NCI-H1436 treated with DMSO at 0.1 percent for 48 hours (cell line): ENCODE measurements at places on chromosomes 16 and 17.
A peak's percentile ranks its signal among the peaks of the same experiment; 100 is the strongest.

GRCh38 chr17:60108712-60109111 lies 30.0 kb upstream of the HEATR6 start:
- DNase-seq, result no peak

GRCh38 chr17:31404028-31404949 lies 12.8 kb downstream of the RAB11FIP4 start:
- no peak for DNase-seq

DNA sequence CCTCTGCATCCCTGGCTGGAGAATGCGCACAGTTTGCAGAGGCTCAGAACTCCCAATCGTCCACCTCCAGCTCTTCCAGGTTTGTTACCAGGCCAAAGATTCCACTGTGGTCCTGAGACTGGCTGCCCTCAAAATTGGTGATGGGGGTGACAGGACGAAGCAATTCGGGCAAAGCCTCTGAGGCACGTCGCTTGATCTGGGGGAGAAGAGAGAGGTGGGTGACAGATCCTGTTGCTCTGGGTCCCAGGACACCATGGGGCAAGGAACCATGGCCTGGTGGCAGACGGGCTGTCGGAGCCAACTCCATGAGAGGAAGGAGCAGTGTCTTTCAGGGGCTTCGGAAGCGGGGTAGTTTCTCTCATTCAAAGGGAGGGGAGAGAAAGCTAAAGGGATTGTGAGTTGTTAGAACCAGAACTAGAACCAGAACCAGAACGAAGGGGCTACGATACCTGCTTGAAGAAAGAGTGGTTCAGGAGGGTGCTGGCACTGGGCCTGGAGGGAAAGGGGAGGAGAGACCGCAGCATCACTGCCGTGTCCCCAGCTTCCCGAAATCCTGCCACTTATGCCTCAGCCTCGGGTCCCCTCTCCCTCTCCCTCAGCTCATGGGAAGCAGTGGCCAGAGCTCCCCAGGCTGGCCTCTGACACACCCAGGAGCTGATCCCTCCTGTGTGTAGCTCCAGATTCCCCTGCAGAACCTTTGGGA lies 3.8 kb upstream of the LIMD2 start:
- no peak for DNase-seq

DNA sequence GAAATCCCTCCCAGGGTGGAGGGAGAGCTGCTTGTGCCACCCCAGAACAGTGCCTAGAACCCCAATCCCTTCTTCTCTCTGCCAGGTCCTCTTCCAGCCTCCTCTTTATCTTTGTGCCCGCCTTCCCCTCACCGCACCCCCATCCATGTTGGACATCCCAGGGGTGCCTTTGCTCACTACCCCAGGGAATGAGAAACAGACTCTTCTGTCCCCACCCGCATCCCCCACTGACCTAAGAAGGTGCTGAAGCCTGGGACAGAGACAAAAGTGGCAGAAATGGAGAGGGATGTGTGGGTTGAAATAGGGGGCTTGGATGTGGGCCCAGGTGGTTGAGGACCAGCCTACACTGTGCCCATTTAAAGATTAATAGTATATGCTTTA lies 17.0 kb downstream of the ALOX15B start:
- no peak for DNase-seq

DNA sequence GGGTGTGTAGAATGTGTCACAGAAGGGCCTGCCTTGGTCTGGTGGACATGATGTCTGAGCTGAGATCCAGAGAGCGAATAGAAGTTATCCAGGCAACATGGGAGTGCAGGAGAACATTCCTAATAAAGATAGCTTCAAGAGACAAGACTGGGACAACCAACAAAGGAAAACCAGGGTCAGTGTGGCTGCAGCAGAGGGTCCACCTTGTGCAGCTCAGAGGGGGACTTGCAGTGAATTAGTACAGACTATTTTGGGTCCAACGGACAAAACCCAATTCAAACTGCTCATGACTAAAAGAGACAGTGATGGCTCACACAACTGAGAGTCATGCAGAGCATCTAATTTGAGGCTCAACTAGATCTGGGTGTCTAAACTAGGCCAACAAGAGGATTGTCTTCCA lies 192.1 kb downstream of the CBLN1 start:
- no peak for DNase-seq

GRCh38 chr17:39246274-39246673 lies 20.5 kb upstream of the STAC2 start:
- no peak for DNase-seq

DNA sequence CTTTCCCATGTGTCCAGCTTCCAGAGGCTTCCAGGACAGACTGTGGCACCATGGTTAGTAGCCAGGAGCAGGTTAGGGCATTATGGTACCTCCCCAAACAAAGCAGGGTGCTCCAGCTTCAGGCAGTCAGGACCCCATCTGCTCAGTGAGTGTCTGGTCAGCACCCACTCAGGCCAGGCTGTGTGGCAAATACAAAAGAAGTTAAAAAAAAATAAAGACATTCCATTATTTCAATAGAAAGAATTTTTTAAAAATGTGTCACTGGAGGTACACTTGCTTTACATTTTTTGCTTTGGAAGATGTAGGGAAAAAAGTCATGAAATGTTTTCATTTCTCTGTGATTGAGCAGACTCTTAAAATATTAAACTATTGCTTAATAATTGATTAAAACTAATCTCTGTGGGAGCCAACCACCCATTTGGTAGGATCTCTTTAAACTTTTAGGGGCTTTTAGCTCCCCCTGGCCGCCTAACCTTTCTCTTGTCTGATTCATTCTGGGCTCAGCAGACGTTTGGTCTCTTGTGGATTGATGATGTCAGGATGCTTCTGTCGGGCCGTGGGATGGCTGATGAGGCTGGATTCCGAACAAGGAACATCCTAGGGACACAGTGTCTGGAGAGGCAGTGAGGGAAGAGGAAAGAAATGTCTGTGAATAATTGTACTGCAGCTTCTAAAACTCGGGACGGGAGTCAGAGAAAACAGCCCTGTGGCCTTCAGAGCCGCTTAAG lies 28.4 kb upstream of the NPTX1 start:
- no peak for DNase-seq

DNA sequence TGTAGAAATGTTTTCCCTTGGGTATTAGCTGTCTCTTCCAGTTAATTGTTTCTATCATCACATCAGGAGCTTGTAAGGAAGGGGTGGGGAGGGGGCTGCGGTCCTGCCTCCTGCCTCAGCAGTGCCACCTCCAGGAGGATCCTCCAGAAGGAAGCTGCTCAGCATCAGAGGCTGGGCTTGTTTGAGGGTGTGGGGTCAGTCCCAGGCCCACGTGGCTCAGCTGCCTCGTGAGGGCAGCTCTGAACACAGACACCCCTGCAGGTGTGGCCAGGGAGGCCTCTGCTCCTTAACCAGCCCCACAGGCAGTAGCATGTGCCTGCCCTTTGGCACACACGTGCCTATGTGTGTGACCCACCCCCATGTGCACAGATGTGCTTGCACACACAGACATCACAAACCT lies 46.3 kb downstream of the MRM1 start:
- peak; percentile 44 for DNase-seq

DNA sequence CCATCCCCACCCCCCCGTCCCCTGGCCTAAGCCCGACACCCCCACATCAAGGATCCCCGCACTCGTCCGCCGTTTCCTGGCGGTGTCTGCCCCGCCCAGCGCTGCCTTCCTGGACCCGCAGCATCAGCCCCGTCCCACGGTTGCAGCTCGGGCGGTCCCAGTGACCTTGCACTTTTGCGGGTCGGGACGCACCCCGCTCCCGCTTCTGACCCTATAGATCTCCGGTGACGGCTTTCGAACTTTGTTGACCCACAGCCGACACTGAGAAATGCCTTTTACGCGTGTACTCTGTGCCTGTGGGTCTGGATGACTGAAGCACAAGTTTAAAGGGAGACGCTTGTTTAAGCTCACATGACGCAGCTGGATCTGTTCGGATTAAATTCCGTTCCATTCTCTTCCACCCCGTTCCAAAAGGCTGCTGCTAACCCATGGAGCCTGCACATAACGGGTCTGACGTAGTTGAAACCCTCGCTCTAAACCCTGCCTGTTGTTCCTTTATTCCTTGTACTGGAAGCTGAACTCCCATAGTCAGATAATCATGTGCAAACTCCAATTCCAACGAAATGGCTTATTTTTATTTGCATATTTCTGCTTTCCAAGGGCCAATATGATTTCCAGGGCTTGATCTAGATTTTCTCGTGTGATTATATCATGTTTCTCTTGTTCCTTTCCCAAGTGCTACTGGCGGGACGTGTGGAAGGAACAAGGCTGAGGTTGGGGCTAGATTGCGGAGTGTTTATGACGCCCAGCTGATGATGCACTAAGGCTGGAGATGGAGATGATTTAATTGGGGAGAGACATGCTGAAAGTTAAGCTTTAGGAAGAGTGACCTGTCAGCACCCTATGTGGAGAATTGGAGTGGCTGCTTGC lies 834 bp downstream of the FLYWCH1 start:
- DNase-seq, result no peak

DNA sequence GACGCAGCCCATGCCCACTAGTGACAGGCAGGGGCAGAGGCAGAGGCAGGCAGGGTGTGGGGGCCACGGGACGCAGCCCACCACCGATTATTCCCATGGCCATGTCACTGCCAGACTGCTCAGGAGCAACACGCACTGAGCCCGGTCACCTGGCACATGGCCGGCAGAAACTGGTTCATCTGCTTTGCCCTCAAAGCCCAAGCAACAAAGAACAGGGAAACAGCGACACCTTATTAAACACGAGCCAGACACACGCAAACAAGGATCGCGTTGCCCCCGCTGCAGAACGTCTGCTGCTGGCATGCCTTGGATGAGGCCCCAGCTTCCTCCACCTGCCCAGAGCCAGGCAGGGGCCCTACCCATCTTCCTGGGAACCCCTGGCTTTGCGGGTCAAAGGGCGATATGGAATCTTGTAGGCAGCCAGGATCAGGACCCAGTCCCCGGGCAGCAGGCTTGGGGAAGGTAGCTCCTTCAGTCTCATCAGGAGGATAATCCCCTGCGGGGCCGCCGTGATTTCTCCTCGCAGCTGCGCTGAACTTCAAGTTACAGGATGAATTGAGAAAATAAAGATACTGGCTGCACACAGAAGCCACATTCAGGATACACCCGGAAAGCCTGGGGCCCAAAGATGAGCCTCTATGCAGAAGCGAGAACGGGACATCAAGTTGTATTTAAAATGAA lies 4.8 kb downstream of the TBC1D16 start:
- no peak for DNase-seq

GRCh38 chr17:46122486-46122871 lies 70.8 kb downstream of the KANSL1 start:
- no peak for DNase-seq

DNA sequence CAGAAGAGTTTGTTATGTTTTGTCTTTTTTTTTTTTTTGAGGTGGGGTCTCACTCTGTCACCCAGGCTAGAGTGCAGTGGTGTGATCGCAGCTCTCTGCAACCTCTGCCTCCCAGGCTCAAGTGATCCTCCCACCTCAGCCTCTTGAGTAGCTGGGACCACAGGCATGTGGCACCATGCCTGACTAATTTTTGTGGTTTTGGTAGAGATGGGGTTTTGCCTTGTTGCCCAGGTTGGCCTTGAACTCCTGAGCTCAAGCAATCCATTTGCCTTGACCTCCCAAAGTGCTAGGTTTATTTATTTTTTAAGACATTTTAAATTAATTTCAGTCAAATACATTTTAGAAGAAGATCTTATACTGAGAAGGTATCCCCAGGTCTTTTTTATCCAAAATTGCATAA lies 366.7 kb downstream of the KCNJ2 start:
- no peak for DNase-seq

- DNase-seq, result no peak
Observed at GRCh38 chr16:55142405-55142804, 181.6 kb upstream of the IRX6 start.

GRCh38 chr17:59893676-59894100 lies 767 bp downstream of the RPS6KB1 start:
- DNase-seq, result no peak

GRCh38 chr16:30929167-30929566 lies 5.8 kb downstream of the FBXL19 start:
- no peak for DNase-seq

DNA sequence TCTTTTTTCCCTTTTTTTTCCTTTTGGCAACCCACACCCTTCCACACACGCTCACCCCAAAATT lies at the start of gene NLK:
NLK (plus strand) TSS at position 21 of the 64 bp plus-strand sequence. CDS start 197 bp downstream, outside the sequence.
- DNase-seq, result no peak

DNA sequence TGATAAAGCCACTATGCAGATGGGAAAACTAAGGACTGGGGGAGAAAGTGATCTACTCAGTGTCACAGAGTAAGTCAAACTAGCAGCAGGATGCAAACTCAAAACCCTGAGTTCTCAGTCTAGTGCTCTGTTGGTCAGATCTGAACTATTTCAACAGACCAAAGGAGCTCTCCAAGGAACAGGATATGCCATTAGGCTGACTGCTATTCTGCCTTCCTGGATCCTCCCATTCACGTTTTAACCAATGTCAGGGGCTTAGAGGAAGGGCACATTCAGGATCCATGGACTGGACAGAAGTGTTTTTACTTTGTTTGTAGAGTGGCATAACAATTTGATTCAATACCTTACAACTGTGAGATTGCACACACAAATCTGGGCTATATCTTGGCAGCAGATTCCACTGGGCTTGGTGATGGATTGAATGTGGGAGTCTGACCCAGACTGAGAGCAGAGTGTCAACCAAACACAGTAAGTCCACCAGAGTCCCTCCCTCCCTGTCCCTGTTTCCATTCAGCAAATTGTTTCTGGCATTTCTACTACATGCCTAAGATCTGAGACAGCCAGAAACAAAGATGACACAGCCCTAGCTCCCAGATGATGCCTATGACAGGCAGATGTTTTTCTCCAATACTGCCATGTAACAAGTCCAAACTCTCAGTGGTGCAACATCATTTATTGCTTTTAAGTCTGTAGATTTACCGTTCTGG lies 337.8 kb upstream of the CDH5 start:
- no peak for DNase-seq

DNA sequence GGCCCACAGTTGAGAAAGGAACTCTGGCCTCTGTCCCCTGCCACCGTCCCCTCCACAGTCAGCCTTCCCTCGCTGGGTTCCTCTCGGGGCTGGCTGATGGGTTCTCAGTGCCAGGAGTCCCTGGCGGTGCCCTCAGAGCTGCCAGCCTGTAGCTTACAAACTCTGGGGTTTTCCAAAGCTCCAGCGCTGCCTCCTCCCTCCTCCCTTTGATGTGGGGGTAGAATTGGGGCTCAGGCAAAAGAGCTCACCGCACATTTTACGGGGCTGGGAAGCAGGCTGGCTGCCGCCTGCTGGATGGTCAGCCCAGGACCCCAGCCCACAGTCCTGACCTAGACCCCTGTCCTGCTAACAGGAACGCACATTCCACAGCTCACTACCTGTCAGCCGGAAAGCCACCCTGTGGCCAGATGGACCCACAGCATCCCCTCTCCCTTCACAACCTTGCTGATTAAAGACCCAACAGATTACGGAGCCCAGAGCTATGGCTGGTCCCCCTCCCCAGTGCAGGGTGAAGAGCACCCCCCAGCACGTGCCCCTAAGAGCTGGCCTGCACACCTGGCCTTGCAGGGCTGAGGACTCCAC lies 6.0 kb downstream of the VASN start:
- DNase-seq, result no peak

GRCh38 chr17:59851439-59852375 lies 41.0 kb downstream of the TUBD1 start:
- no peak for DNase-seq
